Eye (tissue), 1 donor: ENCODE measurements at places on chromosomes 4 and X.

- DNase-seq: no peak
Observed at GRCh38 chr4:156515295-156515694, 456.3 kb downstream of the PDGFC start.

DNA sequence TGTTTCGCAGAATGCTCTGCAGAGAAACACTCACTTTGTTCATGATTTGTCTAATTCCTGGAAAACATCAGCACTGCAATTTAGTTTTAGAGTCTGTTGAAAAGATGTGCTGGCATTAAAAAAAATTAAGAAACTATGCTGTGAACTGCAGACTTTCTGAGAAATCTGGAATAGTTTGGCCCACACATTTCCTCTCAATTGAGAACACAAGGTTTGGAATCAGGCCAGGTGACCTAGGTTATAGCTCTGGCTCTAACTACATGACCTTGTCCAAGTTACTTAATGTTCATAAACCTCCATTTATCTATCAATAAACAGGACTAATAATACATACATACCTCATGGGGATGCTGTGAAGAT is 61.4 kb upstream of the ENPEP start:
- DNase-seq: no peak

- DNase-seq: no peak
Observed at GRCh38 chr4:151719956-151720334, 40.9 kb downstream of the GATB start.

DNA sequence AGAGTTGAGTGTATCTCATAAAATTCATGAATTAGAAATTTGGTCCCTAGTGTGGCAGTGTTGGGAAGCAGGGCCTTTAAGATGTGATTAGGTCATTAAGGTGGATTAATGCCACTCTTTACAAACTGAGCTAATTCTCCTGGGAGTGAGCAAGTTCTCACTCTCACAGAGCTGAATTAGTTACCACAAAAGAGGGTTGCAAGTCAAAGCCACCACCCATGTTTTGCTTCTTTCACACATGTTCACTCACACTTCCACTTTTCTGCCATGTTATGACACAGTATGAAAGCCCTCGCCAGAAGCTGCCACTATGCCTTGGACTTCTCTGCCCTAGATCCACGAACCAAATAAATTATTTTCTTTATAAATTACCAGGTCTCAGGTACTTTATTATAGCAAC is 332.1 kb downstream of the ARAP2 start:
- DNase-seq: no peak

DNA sequence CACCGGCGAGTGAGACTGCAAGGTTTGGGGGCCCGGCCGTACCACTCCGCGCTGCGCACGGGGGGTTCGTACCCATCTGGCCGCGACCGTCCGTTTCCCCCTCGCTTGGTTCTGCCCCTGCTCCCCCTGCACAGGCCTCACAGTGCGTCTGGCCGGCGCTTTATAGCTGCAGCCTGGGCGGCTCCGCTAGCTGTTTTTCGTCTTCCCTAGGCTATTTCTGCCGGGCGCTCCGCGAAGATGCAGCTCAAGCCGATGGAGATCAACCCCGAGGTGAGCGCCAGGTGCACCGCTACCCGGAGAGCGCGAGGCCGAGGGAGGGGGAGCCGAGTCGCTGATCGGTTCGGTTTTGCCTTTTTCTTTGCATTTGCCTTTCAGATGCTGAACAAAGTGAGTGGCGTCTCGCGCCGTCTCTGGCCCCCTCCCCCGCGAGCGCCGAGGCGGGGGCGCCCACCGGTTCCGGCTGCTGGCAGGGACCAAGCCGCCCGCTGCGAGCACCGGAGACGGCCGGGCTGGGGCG is at the start of gene UCHL1:
UCHL1 (plus strand) TSS at position 189 of the 517 bp plus-strand sequence; CDS start at position 238, 49 bp downstream.
- DNase-seq: peak; percentile 97

DNA sequence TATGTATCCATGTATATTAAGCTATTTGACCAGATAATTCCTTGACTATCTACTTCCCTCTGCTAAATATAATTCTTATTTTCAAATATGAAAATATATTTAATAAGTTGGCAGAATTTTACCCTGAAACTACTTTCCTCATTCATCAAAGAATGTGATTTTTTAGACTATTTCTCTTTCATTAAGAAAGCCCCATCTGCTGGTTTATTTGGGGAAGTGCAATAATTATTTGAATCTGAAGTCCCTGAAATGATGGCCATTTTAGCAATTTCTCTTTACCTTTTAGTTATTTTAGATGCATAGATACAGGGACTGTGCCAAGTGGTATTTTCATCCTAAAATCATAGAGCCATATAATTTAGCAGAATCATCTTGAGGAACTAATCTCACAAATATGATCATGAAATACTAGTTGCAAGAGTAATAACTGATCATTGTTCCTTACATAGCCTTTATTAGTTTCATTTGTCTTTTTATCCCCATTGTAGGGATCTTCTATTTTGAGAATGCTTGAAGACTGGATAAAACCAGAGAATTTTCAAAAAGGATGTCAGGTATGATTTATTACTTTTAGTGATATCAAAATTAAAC is 39.0 kb downstream of the ENPEP start:
- DNase-seq: peak; percentile 63

GRCh38 chrX:110037178-110037577 is 34.3 kb downstream of the TMEM164 start:
- DNase-seq: no peak

- DNase-seq: no peak
Observed at GRCh38 chrX:19070555-19070994, 51.7 kb downstream of the ADGRG2 start.

- DNase-seq: no peak
Observed at GRCh38 chr4:12200226-12200625, 771.5 kb upstream of the HS3ST1 start.

DNA sequence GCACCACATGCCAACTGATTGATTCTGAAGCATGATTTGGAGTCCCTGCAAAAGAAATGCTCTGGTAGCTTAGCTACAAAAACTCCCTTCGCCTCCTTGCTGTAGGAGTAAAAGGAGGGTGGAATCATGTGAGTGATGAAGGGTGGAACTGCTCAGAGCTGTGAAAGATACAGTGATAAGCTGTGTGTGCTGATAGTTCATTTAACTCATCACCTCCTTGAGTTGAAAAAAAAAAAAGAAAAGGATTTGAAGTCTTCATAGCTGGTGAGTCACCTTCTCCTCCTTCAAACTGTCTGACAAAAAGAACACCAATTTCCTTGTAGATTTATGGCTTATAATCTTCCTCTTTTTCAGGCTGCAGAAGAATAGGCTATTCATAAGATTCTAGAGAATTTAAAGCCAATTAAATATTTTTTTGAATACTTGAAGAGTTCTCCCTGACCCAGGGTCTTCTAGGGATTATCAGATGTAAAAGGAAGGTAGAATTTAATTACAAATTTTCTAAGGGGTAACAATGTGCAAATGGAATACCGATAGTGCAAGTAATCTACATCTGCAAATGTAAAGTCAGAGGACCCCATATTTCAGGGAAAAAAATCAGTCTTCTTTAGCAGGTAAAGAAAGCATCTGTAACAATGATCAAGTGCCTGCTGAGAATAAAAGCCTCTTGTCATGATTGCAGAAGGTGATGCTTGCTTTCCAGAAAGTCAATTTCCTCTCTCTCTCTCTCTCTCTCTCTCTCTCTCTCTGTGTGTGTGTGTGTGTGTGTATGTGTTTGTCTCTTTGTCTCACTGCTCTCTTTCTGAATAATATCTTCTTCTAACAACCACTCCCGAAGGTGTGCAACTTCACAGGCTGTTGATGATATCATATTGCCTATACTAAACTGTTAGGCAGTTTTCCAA is 208.8 kb upstream of the VEGFC start:
- DNase-seq: no peak

- no peak for DNase-seq
Observed at GRCh38 chr4:119162174-119162573, 26.5 kb downstream of the MYOZ2 start.
